Activated naive CD8-positive, alpha-beta T cell treated with anti-CD3 and anti-CD28 coated beads, Interleukin-2, amount 50 U/mL, for 16 hours (primary cell): ENCODE measurements at places on chromosomes 1 and 21.

- no peak for DNase-seq
Observed at GRCh38 chr21:45034556-45035476, 39.6 kb upstream of the ADARB1 start.

- no peak for DNase-seq
Observed at GRCh38 chr1:244854166-244854565, 10.2 kb downstream of the HNRNPU start.

DNA sequence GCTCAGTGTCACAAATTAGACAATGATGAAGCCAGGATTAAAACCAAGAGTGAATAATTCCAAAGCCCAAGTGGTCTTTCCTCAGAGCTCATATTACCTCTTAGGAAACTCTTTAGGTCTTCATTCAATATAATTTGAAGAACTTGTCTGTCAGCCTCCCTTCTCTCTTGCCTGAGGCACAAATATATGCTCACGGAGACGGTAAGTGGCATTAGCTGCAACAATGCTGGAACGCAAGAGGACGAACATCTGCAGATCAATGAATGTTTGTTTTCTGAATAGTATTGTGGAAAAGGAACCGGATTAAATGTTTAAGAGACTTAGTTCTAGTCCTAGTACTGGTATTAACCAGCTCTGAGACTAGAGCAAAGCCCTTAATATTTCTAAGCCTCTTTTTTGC, 39.7 kb upstream of the LYST start:
- DNase-seq, result no peak

DNA sequence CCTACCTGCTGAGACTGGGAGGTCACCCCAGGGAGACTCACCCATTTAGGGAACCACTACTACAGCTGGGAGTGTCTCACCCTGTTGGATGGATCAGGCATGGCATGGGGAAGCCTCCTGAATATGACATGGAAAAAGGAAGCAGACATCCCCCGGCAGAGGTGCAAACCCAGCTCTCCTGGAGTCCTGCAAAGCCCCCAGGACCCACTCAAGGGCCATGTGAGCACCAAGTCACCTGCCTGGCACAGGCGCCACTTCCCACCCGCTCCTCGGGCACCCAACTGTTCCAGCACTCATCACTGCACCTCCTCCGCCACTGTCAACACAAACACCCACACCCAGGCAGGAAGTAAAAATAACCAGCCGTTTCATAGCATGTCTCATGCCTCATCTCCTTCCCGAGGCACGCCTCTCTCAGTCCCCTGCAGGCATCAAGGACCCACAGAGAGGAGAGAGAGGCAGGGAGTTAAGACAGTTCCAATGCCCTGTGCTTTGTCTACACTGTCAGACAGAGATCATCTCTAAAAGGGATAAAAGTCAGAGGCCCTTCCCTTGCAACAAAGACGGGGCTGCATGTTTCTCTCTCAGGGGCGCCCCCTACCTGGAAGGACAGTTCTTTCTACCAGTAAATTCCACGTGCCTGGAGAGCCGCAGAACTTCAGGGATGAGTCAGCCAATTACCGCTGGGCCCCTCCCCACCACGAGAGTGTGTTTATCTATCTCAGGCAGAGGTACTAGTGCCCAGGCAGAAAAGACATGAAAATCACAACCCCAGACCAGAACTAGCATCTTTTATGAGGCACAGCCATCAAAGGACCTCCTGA, 150.1 kb upstream of the SOD1 start:
- DNase-seq, result peak; percentile 68

DNA sequence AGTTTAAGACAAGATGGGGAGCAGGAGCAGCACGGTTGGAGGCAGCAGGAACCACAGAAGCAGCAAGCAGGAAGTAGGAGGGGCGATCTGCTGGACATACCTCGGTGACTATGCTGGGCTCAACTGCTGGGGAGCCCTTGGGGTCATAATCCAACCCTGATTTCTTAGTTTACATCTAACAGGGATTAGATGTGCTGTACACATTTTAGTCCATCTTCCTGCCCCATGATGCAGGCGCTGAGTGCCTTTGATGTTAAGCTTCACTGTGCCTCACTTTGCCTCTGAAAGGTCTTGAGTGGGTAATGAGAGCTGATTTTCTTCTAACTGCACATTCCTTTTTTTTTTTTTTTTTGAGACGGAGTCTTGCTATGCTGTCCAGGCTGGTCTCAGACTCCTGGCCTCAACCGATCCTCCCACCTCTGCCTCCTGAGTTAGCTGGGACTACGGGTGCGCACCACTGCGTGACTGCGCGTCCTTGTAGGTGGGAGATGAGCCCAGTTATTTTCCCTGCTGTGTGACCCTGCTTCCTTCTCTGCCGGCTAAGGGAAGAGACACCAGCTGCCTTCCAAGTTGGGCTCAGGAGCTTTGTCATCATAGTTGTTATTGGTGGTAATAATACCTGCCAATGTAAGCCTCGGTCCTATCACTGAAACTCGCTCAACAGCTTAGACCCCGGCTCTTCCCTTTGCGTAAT, 1.1 kb upstream of the RCAN3 start:
- DNase-seq, result no peak

DNA sequence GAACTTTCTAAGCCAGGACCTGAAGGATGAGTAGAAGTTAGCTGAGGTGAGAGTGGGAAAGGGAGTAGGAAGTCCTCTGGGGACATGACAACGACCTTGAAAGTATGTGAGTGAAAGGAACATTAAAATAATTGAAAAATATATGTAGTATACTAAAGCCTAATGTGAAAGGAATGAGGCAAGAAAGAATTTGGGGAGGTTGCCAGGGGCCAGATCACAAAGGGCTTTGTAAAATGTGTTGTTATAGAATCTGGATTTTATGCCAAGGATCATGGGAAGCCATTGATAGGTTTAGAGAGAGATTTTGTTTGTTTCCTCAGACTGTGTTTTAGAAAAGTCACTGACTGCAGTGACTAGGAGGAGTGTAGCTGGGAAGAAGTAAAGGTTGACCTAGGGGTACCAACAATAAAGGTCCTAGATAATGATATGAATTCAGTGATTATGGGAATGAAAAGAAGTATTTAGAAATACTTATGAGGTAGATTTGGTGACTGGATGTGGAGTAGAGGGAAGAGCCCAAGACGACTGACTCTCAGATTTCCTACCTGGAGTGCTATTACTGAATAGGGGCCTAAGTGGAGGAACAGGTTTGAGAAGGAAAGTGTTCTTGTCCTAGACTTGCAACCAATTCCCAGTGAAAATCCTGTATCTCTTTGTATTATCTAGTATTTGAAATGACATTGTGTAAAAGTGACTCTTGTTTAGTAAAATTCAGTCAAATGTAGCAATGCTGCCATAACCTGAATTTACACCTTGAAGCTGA, 179.8 kb downstream of the PHTF1 start:
- no peak for DNase-seq

DNA sequence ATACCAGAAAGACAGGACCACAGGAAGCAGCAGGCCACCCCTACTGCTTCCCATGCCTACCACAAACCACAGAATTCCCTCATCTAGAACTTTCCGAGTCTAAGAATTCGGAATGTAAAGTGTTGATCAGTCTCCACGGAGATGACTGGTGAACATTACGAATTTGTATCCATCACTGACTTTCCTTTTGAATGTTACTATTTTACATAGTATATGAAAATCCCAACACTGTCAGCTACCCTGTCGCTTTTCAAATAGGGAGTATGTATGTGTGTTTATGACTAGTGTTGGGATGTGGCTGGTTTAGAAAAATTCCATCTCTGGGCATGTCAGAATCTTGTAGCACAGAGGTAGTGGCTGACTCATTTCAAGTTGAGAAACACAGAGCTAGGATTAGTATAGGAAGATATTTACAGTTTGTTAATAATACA, 118.2 kb downstream of the COQ8A start:
- no peak for DNase-seq

DNA sequence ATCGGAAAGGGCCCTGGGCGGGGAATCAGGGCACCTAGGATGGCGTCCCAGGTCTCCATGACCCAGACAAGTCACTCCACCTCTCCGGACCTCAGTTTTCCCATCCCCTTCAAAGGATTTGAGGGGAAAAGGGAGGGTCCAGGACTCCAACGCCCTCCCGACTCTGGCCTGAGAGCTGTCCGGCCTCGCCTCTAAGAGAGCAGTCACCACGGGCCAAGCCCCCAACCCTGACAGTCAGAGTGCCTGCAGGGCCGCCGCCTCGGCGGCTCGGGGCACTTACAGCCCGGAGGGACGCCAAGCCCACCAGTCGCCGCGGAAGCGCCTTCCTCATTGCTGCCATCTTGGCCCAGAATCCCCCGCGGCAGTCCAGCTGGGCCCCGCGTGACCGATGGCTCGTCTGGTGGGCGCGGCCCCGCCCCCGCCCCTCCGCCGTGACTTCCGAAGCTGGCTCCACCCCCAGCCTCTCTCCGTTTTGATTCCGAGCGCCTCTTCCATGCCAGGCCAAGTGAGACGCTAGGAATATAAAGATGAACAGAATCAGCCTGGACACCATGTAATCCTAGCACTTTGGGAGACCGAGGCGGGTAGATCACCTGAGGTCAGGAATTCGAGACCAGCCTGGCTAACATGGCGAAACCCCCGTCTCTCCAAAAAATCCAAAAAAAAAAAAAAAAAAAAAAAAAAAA, at the start of gene HMGCL:
Gene HMGCL (minus strand): TSS at position 354 of the 686 bp plus-strand sequence. CDS start 14 bp downstream, at position 340.
- DNase-seq, result peak; percentile 76

GRCh38 chr1:17213148-17213781, 8.3 kb downstream of the PADI1 start:
- DNase-seq, result no peak

- no peak for DNase-seq
Observed at GRCh38 chr1:245432228-245432875, 277.6 kb downstream of the KIF26B start.

GRCh38 chr1:81029266-81029665, 771.5 kb upstream of the ADGRL2 start:
- no peak for DNase-seq

DNA sequence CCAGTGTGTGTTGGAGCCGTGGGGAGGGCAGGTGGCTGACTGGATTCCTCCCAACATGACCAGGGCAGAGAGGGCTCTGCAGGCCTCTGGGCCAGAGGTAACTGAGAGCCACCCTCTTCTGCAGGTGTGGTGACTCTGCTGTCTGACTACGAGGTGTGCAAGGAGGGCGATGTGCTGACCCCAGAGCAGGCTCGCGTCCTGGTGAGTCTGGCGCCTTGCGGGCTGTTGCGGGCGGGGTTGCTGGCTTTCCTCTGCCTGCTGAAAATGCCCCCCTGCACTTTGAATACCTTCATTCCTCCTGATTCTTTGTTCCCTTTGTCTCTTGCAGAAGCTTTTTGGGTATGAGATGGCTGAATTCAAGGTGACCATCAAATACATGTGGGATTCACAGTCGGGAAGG, 6.7 kb downstream of the MRTO4 start:
- DNase-seq, result no peak

DNA sequence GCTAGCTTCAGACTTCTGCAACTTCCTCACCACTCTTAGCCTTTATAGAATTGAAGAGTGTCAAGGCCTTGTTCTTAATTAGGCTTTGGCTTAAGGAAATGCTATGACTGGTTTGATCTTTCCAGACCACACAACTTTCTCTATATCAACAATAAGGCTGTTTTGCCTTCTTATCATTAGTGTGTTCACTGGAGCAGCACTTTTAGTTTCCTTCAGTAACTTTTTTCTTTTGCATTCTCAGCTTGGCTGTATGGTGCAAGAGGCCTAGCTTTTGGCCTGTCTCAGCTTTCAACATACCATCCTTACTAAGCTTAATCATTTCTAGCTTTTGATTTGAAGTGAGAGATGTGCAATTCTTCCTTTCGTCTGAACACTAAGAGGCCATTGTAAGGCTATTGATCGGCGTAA, 8.6 kb downstream of the PRKACB start:
- DNase-seq, result no peak

DNA sequence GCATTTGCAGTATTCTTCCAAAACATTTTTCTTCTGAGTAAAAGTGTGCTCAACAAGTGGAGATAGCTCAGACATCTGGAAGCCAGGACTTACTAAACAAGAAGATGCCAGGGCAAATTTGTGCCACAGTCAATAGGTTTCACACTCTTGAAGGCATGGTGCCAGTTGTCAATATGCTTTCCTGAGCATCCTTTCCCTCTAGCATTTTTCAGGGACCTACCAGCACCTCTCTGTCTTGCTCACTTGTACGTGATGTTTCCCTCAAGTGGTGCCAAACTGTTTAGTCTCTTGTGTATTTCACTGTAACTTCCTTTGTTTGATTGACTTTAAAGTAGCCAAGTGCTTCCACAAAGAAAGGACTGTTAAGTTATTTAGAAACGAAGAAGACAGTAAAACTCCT, 194.0 kb upstream of the SGIP1 start:
- DNase-seq, result no peak

DNA sequence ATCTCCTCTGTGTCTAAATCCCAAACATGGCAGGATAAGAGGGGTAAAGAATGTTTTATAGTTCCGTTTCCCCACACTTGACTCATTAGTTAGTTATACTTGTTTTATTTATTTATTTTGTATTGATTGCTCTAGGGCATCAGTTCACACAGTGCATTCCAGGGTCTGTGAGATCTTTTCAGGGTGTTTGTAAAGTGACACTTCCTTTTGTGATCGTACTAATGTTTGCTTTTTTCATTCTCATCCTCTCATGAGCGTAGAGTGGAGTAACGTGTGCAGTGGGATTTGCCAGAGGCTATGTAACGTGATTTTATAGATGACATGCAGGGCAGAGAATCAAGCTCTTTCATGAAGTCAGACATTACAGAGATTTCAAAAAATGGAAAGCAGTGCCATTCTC, 103.2 kb downstream of the SCCPDH start:
- no peak for DNase-seq

DNA sequence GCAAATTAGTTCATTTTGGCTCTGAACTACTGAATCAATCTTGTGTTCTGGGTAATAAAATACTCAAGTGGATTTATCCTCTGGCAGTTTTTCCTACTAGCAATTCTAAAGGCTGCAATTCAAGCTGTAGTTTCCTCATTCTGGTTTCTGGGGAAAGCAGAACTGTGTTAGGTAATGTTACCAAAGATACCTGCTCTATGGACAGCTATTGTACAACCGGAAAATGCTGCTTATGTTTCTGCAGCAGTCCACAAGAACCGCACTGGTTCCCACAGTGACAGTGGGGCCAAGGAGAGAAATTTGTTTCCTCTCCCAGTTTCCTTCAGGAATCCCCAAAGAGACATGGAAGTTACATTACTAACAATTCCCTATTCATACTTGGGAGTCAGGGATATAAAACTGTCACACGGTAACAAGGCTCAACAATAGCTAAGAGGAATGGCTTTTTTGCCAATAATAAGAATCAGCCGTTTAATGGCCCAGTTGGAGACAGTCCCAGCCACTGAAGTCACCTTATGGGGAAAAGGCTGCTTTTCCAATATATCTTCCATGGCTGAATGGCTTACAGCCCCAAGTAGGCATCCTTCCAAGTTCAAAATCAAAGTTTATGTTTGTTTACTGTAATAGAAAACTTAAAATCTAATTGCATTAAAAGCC, 52.6 kb downstream of the PCNX2 start:
- no peak for DNase-seq

DNA sequence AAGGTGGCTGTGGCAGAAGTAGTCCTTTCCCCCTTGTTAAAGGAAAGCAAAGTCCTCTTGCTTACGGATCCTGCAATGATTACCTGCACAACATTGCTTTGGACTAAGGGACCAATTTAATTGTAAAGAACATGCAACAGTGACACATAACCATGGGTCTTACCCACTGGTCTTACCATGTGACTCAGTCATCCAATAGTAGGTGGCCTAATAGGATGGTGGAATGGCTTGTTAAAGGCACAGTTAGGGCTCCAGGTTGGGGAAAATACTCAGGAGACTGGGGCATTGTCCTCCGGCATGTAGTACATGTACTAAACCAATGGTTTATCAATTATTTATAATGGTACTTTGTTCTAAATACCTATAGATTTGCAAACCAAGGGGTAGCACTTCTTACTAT, 2.1 kb upstream of the YIPF1 start:
- no peak for DNase-seq
